ENCODE measurements at places on chromosomes 4 and X.

DNA sequence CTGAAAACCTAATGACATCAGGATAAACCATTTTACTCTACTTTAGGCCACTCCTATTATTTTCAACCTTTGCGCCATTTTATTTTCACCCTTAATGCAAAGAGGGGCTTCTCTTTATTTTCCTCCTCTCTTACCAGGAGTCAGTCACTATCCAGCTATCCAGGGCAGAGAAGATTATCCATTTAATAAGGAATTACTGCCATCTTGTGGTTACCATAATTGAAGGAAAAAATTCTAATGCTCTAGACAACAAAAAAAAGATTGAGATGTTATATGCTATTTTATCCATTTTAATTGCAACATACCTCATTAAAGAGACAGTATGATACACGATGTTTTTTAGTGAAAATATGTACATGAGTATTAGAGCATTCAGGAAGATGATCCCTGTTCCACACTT lies 514.5 kb upstream of the FAM241A start:
- peak; percentile 7 for DNase-seq

GRCh38 chr4:73053076-73053475 lies 16.4 kb downstream of the COX18 start:
- DNase-seq, result no peak

DNA sequence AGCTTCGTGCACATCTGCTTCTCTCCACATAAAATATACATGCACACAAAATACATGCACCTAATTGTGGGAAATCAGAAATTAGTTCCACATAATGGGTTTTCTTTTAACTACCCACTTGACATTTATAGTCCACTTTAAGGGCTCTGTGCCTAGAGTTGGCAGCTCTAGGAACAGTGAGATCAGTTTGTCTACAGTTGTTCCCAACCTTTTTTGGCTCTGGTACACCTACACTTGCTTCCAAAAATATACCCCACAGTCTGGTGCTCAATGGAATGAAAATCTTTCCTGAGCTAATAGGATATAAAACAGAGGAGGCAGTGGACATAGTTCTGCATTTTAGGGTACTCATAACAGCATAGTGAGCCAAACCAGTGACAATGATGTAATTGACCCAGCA lies 36.1 kb downstream of the HDAC8 start:
- DNase-seq, result no peak

DNA sequence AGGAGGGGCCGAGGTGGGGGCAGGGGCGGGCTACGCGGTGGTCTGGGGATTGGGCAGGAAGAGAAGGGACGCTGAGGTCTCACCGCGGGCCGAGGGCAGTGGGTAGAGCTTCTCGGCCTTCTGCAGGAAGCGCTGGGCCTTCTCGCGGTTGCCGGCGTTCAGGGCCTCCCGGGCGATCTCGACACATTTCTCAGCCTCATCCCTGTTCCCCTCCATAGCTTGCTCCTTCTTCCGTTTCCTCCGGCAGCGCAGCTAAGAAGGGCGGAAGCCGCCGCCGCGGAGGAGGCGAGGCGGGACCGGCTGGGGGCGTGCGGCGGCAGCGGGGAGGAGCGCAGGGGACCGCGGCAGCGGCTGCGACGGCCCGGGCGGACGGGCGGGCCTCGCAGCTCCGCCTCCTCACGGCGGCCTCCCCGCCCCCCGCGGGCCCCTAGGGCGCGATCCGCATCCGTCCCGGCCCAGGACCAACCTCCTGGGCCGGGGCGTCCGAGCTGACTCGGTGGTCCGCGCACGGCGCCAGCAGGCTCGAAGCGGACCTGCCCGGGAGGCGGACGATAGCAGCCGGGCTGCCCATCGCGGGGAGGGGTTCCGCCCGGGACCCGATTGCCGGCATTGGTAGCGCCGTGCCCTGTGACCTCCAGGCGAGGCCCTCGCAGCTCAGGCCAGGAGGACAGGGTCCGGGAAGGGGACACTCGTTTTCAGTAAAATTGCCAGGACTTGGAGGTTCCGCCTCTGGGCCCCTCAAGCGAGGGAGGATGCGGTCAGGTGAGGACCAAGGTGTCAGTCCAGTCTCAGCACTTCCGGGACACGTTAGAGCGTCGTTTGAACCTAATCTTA lies at the start of gene DNAJB14:
Gene DNAJB14, minus strand, starts transcription at position 263 of the 834 bp plus-strand sequence. Its CDS starts 47 bp downstream, at position 216.
- peak; percentile 85 for DNase-seq

GRCh38 chr4:186414390-186414789 lies 141.0 kb downstream of the MTNR1A start:
- no peak for DNase-seq

DNA sequence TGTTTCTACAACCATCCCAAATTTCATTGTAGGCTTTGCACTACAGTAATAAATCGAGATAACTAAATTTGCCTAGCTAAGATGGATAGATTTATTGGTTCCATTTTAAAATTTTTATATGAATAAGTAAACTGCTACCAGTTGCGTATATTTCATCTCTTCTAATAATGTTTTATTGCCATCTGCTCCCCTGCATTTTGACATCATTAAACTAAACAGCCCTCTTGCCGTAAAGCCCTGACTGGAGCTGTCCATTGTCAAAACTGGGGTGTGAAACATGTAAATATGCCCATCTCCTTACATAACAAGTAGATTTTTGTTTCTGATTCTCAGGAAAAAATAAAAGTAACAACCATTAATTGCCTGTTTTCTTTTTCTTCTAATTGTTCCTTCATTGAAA lies 130.8 kb upstream of the BMPR1B start:
- DNase-seq, result no peak

DNA sequence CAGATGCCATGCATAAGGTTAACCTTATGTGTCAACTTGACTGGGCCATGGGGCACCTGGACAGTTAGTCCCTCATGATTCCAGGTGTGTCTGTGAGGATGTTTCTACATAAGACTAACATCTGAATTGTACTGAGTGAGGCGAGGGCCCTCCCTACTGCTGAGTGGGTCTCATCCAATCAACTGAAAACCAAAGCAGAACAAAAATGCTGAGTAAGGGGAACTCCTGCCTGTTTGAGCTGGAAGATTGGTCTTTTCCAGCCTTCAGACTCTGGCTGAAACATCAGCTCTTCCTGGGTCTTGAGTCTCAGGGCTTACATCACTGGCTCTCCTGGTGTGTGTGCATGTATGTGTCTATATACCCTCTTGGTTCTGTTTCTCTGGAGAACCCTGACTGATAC lies 13.8 kb downstream of the NELFA start:
- DNase-seq, result no peak

GRCh38 chr4:92100975-92101374 lies 202.8 kb upstream of the GRID2 start:
- DNase-seq, result no peak

GRCh38 chrX:74510401-74510800 lies 89.1 kb downstream of the SLC16A2 start:
- no peak for DNase-seq

DNA sequence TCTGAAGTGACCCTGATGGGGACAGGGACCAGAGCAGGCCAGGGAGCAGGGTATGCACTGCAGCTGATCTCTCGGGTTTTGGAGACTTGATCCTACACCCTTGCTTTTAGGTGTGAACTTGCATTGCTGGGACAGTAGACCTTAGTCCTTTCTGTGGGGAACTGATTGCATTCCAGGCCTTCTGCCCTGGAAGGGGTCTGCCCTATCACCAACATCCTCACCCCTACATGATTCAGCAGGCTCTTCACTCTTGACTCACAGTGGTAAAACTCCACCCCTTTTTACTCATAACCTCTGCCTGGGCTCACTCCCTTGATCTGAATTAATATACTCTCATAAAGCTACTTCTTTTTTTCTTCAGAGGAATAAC lies 6.6 kb upstream of the DDX60L start:
- DNase-seq, result no peak

DNA sequence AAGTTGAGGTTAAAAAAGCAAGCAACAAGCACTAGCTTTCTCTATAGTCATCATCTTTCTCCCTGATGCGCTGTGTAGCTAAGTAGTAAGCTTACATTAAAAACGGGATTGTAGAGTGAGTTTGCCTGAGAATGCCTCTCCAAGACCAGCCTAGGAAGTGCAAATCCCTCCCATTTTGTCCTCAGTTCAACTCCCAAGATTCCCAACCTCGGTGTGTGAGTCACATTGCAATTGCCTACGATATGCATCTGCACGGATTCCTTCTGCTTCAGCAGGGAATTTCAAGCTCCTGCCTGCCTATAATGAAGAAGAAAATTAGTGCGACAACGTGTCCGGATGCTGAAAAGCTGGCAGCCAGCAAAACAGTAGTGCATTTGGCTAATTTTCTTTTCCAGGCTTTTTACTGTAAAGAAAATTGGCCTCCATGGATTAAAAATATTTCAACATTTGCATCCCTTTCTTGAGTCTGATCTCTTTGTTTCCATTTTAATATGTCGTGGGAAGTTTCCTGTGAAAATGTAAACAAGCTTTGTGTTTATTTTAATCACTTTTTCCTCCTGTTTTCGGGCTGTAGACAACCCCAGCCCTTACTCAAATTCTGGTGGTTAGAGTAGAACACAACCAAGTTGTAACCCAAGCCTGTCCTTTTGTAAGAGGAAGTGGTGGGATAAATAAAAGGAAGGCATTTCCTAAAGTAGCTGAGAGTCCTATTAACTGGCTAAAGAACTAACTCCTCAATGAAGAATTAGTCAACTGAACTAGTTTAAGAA lies 58.4 kb upstream of the TET2 start:
- peak; percentile 68 for DNase-seq
